Nephron progenitor cell (in vitro differentiated cells): ENCODE measurements at places on chromosomes 3 and 15.
A peak's percentile ranks its signal among the peaks of the same experiment; 100 is the strongest.

- DNase-seq, result no peak
Measured at GRCh38 chr3:14767245-14768051, 51.3 kb upstream of the FGD5 start.

- no peak for DNase-seq
Measured at GRCh38 chr3:22819209-22819608, 383.9 kb upstream of the UBE2E2 start.

DNA sequence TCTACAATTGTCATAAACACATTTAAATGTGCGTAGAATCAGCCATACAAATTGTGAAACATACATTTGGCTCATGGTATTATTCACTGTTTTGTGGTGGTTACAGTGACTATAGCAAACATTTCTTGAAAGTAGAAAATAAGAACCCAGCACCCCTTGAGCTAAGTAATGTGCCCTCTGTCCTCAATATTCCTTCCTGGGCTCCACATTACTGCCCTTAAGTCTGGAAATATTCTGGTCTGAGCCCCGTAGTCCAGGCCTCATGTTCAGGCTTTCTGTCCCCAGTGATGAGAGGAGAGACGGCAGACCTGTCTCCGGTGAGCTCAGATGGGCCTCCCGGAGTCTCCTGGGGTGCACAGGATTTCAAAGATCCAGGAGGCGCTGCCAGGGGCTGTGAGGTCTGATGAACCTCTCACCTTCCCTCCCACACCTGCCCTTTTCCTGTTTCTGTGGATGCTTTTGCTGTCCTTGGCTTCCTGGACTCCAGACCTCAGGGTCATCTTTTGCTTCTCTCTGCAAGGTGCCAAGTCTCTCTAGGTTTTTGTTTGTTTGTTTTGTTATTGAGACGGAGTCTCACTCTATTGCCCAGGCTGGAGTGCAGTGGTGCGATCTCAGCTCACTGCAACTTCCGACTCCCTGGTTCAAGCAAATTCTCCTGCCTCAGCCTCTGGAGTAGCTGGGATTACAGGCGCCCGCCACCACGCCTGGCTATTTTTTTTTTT is 8.8 kb upstream of the MUC20 start:
- DNase-seq, result no peak

- no peak for DNase-seq
Measured at GRCh38 chr15:68371851-68372250, 60.1 kb downstream of the ITGA11 start.

DNA sequence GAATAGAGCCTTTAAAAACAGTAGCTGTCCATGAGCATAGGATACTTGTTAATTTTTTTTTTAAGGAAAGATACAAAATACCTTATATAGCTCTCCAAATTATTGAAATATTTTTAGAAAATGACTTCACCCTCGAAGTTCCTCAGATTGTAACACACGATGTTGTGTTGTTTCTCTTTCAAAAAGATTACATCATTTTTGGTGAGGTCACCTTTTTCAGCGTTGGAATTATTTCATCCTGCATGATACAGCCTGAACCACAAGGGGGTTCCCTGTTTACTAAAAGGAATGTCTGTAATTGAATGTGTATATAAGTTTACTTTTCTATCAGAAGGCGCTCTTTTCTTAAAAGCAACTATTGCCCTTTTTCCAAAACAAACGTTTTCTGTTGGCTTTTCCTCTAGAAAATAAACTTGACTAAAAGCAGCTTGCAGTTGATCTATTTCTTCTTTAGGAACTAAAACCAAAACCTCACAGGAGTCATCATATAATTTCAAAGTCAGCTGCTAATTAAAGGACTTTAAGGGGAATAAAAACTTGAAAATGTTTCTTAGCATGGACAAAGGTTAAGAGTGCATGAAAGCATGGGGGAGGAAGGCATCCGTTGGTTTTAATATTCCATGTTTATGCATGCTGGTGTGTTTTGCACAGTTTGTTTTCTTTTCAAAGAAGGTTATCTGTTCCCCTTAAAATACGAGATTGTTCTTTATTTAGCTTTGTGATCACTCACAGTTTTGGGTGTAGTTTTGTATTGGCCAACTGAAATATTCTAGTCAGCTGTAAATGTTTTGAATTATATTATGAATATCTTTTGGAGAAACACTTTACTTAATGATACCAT is 29.4 kb downstream of the LYSMD4 start:
- no peak for DNase-seq

DNA sequence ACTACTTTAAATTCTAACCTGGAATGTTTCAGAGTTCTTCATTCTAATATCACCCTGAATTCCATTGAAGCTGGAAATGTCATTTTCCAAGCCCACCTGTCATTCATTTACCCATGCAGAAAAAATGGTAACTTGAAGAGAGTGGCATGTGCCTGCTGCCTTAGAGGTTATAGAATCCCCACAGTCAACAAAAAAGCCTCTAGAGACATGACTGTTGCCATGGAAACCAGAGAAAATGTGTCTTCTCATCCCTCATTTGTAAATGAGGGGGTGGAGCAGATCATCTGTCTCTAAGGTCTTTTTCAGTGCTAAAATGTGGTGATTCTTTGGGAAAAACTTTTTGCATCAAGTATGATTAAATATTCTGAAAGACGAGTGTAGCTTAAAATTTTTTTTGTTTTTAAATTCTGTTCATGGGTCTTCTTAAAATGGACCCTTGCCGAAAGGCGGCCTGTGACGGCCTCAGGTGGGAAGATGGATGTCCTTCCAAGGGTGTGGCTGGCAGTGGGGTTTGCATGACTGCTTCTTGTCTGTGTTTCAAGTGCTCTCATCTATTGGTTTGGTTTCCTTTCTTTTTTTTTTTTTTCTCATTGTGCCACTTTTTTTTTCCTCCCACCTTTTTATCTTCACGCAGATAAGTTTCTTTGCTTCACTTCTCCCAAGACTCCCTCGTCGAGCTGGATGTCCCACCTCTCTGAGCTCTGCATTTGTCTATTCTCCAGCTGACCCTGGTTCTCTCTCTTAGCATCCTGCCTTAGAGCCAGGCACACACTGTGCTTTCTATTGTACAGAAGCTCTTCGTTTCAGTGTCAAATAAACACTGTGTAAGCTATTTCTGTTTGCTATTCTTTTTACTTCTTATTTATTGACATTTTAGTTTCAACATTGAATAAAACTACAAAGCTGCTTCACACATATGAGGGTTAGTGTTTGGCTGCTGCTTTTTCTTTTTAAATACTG is 23.0 kb downstream of the TPM1 start:
- no peak for DNase-seq

GRCh38 chr3:9955067-9955502 is 2.9 kb upstream of the PRRT3 start:
- DNase-seq, result no peak

DNA sequence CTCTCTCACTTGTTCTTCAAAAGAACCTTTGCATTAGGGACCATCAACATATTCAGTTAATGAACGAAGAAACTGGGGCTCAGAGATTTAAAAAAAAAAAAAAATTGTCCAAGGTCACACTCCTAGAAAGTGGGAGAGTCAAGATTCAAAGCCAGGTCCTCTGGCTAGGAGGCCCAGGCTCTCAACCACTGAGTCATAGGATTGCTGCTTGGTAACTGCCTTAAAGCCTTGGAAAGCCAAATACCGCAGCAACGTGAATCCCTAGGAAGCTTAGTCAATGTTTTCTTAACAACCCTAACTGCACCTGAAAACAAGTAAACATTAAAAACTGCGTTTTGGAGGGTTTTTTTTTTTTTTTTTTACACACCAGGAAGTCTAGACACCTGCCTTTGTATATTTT is 156.8 kb downstream of the WNT5A start:
- no peak for DNase-seq

- no peak for DNase-seq
Measured at GRCh38 chr3:53677413-53677812, 168.8 kb downstream of the CHDH start.

GRCh38 chr3:185030399-185030798 is 122.5 kb downstream of the C3orf70 start:
- DNase-seq, result no peak

DNA sequence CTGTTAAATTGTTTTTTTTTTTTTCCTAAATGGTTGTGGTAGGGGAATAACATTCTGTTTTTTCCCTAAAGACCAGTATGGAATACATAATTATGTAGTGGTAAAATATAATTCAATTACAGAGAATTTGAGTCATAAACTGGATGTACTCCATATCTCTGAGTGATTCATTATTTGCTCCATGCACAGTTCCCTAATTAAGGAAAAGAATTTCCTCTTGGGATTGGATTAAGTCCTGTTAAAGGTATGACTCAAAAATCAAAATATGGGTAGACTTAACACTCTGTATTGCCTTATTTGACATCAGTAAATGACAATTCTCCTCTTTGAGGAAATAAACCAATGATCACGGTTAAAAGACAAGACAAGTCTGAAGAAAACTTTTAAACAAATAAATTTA is 78.0 kb upstream of the KCNH8 start:
- no peak for DNase-seq

DNA sequence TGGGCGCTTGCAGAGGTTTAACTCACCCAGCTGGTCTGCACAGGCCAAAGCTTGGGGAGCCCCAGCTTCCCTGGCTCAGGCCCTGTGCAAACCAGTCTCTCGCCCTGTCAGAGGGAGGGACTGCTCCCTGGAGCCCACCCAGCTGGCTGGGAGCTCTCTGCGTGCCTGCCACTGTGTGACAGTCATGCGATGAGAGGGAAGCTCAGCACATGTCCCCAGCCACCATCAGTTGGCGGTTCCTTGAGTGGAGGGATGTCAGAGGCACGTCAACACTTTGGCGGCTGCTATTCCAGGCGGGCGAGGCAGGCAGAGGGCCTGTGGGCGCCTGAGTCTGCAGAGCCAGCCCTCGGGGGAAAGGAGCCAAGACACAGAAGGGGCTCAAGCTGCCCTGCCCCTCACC is 324.6 kb downstream of the UACA start:
- DNase-seq, result no peak

DNA sequence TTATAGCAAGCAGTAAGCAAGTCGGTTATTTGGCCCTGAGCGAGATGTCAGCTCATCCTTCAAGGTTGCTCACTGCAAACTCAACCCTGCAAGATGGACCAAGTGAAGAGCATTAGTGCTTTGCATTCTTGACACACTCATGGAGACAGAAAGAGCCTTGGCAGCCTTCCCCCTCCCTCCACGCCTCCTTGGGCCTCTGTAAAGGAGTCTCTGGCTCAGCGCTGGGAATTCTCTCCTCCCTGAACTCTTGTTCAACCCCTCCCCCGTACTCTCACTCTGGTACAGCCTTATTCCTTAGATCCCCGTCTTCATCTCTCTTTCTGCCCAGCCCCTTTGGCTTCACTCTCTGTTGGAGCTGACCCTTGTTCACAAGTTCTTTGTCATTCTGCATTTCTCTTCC is 2.2 kb upstream of the CX3CR1 start:
- no peak for DNase-seq

DNA sequence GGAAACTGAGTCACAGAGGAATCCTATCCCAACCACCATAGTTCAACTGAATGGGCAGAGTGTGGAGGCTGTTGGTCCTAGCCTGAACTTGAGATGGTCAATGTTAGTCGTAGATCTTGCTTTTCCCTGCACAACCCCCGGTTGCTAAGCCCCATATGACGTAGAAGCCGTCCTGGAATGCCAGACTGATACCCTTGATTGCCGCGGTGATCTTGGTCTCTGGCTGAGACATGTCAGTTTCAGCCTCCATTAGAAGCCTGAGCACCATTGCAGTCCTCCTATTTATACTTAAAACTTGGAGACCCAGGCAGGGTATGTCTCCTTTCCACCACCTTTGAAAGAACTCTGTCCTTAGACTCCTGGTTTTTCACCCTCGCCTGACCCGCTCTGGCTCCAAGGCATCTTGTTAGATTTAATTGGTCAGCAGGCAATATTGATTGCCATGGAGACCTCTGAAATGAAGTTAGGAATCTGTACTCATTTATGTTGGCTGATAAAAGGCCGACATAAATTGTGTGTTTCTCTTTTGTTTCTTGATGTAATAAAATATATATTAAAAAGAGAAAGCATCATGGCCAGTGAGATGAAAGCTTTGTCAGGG is 53.4 kb downstream of the RPLP1 start:
- DNase-seq, result no peak

- no peak for DNase-seq
Measured at GRCh38 chr3:107950417-107950816, 140.4 kb downstream of the CD47 start.

DNA sequence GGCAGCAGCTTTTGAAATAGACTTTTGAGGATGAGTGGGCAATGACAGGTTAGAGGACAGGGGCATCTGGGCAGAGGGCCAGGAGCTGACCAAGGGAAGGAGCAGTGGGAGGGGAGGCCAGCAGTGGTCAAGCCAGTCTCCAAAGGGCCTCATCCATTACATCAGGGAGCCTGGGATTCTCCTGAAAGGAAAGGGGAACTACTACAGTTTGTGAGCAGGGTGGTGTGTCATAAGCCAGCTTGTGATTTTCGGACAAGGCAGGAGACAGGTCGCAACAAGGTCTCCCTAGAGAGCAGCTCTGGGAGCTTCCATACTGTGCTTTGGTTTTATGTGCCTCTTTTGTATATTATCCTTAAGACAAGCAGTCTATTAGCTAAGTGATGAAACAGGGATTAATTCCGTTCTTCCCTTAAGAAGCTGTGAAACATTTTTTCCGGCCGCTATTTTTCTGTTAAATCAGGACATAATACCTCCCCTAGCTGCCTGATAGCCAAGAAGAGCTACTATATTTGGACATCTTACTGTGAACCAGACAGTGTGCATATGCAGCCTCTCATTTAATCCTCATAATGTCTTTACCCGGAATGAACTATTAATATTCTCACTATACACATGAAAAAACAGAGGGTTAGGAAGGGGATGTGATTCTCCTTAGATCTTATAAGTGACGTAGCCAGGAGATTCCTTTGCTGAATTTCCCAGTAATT is 46.4 kb downstream of the C2CD4B start:
- no peak for DNase-seq

GRCh38 chr15:64037116-64037515 is 9.2 kb downstream of the DAPK2 start:
- no peak for DNase-seq

- peak; percentile 49 for DNase-seq
Measured at GRCh38 chr3:5057857-5058324, 64.2 kb upstream of the ARL8B start.

- DNase-seq, result no peak
Measured at GRCh38 chr15:37093480-37094332, 6.6 kb downstream of the MEIS2 start.

DNA sequence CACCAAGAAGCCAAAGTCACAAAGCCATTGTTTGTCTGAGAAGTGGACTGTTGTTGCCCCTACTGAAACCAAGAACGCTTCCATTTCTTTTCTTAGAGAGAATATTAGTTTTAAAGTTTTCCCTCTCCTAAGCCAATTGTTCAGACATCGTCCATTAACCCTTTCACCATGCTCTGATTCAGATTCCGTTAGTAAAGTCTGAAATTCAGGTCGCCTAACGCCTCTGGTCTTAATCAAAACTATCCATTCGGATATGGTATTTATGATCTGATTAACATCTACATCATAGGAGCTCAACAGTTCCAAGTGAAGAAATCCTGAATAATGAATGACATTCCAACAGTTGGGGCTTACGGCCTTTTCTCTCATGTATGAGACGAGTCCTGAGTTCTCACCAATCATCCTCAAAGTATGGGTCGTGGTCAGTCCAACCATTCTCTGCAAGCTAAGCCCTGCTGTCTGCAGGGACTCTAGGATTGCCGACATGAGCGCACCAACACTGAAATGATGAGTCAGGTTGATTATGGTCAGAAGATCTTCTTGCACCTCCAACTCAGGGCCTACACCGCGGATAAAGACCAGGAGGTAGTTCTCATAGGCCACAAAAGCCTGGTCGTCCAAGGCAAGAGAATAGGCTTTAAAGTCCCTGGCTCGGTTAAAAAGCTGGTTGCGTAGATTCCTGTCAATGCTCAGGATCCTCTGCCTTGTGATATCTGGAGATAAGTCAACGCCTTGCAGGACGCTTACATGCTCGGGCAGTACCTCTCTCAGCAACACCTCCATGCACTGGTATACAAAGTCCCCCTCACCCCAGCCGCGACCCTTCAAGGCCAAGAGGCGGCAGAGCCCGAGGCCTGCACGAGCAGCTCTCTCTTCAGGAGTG is 767 bp downstream of the EPM2AIP1 start:
- no peak for DNase-seq
